ENCODE measurements at places on chromosomes 7 and 10.

DNA sequence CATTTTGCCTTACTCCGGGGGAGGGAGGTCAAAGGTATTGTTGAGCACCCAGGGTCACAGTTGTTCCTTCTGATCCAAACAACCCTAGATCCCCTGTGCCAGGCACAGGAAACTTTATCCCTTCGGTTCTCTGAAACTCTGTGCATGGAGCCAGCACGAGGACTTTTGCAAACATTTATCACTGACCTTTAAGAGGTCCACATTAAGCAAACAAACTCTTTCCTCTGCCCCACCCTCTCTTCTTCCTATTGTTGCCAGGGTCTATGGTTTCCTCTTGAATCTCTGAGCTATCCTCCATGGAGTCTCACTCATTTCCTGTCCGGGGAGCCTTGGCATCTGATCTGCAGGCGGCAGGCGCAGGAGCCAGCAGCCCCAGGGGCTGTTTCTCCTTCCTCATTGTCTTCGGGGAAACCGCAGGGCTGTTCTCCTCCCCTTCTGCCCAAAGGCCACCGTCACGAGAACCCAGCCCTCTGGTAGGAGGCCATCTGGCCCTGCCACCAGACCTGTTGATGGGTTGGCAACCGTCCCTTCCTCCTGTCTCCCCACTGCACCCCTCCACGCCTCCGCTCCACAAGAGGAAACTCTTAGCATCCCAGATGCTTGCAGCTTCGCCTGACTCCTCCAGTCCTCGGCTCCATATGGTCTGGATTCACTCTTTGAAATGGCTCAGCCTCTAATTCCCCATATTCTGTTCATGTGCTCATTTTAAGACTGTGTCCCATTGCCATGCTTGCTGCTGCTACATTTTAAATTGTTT lies 327.3 kb upstream of the NRP1 start:
- peak; percentile 92 for DNase-seq

- no peak for DNase-seq
Measured at GRCh38 chr7:69338144-69338543, 260.1 kb upstream of the AUTS2 start.

- DNase-seq: no peak
Measured at GRCh38 chr7:74002474-74003017, 25.4 kb upstream of the ELN start.

DNA sequence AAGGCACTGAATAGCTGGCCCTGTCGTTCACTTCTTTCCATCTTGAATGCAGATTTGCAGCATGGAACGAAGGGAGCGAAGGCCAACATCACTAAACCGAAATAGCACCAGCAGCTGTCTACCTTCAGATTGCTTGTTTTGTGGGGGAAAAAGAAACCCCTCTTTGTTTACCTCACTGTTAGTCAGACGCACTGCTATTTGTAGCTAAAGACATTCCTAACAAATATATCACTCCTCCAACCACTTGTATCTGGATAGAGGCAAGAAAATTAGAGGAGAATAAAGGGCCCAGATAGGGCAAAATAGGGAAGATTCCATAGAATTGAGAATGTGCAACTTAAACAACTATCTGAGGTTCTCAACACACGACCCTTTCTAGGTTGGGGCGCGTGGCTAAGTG lies 26.5 kb downstream of the ANK3 start:
- DNase-seq: no peak

DNA sequence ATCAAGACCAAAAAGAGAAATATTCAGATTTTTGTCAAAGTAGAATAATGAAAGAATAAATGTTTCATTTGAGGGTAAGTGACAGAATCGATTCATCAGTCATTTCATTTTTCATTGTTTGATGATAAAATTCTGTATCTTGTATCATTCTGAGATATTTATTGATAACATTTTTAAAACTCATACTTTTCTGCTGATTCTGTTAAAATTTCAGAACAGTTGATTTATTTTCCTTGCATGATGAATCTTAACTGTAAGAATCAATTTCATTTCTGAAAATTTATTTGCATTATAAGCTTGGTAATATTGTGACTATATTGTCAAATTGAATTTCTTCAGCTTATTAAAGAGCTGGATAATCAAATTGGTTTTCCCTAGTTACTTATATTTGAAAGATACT lies 13.9 kb downstream of the PHYHIPL start:
- no peak for DNase-seq

DNA sequence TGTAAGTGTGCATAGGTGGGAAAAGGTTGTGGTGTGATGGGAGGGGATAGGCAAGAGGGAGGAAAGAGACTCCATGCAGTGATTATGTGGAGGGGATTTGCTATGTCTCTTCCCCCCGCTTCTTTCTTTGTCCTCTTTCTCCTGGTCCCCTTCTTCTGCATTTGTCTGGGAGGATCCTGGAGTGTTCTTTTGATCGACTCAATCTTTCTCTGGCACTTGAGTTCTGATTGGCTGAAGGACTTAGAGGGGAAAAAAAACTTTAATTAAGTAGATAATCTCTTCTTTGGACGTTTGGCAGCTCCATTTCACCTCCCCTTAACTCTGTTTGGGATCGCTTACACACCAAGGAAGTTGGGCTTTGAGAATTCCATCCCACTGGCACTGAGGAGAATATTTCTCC lies at the start of gene WNT8B:
TSS of gene WNT8B (plus strand) at position 301 of the 400 bp plus-strand sequence. CDS start 160 bp downstream, outside the sequence.
- no peak for DNase-seq

DNA sequence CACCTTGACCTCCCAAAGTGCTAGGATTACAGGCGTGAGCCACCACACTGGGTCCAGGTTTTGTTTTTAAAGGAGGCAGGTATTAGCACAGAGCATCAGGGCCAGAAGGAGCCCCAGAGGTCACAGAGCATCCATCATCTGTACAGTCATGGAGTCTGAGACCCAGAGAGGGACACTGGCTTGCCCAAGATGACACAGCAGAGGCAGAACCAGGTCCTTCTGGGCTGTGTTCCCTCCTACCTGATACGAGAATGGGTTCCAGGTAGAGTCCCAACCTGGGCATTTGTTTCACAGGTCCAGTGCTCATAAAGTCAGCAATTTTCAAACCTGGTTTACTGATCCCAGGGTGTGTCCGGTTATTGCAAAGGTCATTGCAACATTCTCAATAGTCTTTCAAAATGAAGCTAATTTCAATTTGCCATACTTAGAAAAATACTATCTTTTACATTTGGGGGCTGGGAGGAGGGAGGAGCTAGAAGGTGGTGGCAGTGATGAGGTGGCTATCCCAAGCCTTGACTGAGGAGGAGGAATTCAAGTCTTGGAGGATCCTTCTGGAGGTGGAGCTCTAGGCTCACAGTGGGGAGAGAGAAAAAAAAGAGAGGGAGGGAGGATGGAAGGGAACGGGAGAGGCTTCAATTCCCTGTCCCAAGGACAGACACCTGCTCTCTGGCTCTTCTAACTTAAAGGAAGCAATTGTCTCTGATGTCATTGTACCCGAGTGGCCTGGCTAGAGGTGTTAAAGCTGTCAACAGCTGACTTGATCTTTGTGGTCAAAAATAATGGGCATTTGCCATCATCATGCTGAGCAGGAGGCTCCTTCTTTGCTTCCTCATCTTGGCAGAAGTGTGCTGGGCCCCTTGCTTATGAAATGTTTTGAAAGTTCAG lies 8.1 kb downstream of the MXI1 start:
- DNase-seq: no peak

GRCh38 chr10:72564596-72564995 lies 61.3 kb downstream of the MICU1 start:
- DNase-seq: no peak

DNA sequence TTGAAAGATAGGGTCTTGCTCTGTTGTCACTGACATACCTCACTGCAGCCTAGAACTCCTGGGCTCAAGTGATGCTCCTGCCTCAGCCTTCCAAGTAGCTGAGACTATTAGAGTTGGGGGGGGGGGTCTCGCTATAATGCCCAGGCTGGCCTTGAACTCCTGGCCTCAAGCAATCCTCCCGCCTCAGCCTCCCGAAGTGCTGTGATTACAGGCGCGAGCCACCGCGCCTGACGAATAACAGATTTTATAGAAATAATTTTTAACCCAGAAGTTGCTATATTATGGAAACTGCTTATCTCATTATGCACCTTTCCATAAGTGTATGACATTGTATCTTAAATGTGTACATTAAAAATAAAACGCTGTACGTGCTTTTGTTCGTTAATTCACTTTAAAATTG lies 846 bp downstream of the ANKRD26 start:
- DNase-seq: no peak

GRCh38 chr7:118452128-118452527 lies 227.6 kb downstream of the ANKRD7 start:
- no peak for DNase-seq

GRCh38 chr10:117249493-117250093 lies 8.7 kb downstream of the SLC18A2 start:
- DNase-seq: no peak

GRCh38 chr10:46554166-46554781 lies 2.2 kb downstream of the GPRIN2 start:
- DNase-seq: no peak

- DNase-seq: no peak
Measured at GRCh38 chr7:121158665-121159064, 170.1 kb upstream of the WNT16 start.

Measured in lower leg skin (tissue), 4 donors.